ENCODE measurements at places on chromosomes 1 and 21.

DNA sequence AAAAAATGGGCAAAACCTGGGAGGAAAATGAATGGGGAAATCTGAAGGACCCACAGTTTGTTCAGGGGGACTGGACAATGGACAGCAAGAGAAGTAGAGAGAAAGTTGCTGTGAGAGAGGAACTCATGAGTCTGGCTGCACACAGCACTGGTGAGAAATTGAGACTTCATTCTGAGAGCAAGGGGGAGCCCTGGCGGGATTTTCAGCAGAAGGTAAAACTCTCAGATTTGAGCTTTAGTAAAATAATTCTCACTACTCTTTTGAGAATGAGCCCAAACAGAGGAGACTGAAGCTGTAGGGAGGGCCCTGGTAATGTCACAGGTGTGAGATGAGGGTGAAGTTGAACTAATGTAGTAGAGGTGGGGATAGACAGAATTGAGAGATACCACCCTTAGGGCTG lies 438.6 kb downstream of the OMA1 start:
- DNase-seq = no peak

DNA sequence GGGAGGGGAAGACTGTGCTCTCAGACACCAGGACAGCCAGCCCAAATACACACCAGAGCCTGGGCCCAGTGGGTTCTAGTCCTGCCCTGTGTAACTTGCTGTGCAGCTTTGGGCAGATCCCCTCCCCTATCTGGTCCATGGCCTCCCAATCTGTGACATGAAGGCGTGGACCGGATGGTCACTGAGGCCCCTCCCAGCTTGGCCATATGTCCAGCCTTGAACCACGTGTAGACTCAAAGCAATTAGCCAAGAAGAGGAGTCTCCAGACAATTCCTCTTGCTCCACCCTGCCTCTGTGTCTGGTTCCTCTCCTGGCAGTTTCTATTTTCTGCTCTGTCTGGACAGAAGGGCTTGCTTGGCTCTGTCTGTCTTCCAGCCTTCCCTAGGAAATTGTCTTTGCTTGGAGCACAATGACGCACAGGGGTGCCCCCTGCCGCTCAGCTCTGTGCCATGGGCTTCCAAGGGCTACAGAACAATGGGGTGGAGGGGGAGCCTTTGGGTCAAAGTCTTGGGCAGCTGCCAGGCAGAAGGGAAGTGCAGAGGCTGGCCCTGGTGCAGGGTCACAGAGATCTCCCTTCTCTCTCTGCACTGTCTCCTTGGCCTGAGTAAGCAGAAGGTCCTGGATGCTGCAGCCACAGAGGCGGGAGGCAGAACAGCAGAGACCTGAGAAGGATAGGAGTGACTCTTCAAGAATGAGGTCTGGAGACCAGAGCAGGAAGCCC lies 66.1 kb downstream of the TENT5C start:
- no peak for DNase-seq

- DNase-seq = no peak
These were observed 6.3 kb upstream of the FNDC10 start for GRCh38 chr1:1606232-1606631.

DNA sequence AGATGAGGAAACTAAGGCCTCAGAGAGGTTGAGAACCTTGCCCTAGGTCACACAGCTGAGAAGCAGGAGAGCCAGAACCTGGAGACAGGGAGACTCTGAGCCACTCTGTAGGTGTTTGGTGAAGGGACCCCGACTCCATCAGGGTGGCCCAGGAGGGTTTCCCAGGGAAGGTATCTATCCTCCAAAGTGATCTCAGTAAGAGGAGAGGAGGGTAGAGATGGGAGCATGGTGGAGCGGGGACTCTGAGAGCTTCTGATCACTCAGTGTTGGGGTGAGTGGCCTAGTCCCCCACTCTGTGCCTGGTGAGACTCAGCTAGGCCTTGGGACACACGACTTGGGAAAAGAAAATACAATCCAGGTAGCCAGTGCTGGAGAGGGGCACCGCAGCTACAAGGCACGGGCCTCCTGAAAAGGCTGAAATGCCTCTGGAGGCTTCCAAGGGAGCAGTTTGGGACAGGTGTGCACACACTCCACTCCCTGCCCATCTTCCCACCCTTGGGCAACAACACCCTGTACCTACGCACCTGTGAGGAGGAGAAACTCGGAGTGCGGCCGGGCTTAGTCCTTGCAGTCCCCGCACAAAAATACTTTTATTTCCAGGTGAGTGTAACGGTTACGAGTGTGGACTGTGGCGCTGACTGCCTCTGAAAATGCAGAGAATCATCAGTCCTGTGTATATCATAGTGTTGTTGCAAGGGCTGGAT lies 80.8 kb downstream of the CAMK2N1 start:
- DNase-seq = no peak

DNA sequence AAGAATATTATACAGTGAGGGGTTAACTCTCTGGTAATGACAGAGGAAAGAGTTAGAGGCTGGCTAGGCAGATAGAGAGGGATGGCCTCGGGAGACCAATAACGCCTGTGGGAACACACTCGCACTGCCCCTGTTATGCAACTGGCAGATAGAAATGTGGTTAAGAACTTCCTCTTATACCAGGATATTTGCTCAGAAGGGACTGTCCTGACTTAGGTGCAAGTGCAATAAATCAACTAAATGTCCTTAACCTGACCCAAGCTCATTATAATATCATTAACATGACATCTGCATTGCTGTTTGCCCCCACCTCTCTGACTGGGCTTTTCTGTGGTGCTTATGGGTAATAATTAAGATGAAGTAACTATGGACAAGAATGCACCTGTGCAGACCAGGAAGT lies 1518.0 kb downstream of the NCAM2 start:
- no peak for DNase-seq

DNA sequence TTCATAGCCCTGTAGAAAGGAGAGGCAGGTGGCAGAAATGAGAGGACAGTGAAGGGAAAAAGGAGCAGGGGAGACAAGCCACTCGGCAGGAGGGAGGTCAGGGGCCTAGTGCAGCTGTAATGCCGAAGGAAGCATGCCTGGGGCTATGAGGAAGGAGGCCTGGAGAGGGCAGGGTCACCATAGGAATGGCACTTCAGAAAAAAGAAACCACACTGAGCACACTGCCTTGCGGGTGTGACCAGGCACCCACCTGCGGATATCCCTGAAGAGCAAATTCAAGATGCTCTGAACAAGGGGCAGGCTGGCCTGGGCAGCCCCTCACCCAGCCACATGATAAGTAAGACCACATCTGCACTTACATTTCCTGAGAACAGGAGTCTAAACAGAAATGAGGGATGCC lies 104.7 kb downstream of the JAK1 start:
- no peak for DNase-seq

- DNase-seq = no peak
These were observed 22.0 kb upstream of the DNASE2B start for GRCh38 chr1:84376000-84376910.

DNA sequence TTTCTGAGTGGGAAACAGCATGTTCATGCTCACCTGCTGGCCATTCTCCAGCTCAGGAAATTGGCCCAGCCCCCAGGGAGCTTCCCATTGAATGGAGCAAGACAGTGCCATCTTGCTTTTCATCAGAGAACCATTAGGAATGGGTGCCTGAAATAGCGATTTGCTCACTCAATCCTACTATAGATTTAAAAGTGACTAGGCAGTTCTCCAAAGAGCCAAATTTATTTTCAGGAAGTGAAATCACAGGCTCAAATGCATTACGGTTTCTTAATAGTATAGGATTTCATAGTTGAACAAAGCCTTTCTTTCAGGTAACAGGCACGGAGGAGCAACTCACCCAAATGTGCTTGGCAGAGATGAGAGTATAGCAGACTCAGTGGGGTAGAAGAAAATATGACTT lies 272.1 kb downstream of the GRIK1 start:
- DNase-seq = no peak

DNA sequence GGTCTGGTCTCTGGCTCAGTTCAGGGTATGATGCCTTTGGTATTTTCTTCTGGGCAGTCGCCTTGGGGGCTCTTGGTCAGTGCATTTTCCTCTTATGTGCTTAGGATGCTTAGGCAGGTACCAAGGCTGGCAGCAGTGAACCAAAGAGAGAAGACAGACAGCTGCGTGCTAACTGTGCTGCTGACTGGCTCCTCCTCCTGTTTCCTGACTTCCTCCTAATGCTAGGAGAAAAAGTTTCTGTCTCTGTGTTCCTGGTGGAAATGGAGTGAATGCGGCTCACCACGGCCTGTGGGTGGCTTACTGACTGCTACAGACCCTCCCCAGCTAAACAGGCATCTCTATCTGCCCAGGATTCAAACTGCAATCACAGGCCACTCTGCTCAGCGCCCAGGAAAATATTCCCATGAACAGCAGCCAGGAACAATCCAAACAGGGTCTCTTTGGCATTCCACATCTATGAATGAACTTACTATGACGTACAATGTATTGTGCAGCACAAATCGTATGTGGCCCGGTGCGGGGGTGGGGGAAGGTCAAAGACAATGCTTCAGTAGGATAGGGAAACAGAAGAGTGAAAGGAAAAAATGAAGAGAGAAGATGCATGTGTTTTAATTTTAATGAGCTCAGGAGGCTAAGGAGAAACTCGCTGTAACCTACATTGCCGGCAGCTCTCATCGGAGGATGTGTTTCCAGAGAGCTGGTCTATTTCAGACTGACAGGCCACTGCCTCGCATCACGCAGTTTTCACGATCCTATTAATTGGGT lies 2.8 kb downstream of the ABCG1 start:
- no peak for DNase-seq

DNA sequence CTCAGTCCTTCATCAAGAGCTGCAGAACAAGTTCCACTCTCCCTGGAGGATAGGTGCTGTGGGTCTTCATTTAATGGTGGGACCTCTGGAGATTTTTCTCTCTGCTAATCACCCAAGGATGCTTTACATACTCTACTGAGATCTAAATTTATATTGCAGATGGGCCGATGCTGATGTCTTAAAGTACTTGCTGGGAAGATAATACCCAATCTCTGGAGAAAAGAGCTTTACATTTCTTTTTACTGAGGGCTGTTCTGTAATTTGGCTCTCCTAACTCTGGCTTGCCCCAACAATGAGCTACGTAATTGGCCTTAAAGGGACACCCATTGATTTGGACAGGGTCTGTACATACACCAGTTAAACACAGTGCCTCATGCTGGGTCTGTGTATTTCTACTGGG lies 86.9 kb downstream of the ST6GALNAC3 start:
- DNase-seq = no peak

DNA sequence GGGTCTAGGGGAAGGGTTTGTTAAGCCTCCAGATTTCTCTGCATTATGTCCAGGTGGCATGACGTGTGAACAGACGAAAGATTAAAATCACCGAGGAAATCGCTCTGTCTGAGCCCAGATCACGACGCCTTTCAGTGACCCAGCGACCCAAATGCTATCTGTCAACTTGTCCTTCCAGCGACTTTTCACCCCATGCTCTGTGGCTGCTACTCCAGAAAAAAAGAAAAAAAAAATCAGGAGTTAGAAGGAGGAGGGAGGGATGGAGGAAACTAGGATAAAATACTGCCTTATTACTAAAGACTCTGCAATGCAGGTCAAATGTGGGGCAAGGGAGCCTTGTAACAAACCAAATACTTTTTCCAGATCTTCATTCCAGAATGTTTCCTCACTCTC lies 352.0 kb downstream of the NUF2 start:
- no peak for DNase-seq

GRCh38 chr1:3530086-3530925 lies 75.8 kb downstream of the ARHGEF16 start:
- DNase-seq = no peak

GRCh38 chr1:118688891-118689290 lies 299.3 kb downstream of the TBX15 start:
- no peak for DNase-seq

DNA sequence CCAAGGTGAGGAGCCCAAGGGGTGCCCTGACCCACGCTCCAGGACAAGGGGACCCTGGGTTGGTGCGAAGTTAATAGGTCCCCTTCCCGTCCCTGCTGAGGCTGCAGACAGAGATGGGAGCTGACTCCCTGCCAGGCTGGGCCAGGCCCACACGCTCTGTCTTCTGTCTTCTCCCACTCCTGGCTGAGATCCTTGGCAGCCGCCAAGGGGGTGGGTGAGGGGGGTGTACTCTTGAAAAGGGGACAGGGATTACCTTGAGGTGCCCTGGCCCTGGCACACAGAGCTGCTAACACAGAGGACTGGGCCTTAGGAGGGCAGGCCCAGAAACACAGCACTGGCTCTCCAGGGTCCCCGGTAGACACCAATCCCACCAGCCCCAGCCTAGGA lies 11.0 kb upstream of the CTRC start:
- DNase-seq = no peak

DNA sequence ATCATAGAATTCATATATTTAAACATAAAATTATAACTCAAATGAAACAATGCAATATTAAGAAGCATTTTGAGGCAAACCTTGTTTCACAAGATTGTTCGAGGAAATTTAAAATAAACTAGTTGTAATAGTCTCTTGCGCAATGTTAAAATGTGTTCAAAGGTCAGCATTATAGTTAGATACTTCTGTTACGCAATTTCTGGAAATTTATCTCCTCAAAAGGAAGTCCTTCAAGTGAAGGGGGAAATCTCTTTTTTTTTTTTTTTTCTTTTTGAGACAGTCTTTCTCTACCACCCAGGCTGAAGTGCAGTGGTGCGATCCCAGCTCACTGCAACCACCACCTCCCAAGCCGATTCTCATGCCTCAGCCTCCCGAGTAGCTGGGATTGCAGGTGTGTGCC lies 52.1 kb downstream of the FMO4 start:
- no peak for DNase-seq

- no peak for DNase-seq
These were observed 6.4 kb upstream of the C1orf21 start for GRCh38 chr1:184380468-184380867.

DNA sequence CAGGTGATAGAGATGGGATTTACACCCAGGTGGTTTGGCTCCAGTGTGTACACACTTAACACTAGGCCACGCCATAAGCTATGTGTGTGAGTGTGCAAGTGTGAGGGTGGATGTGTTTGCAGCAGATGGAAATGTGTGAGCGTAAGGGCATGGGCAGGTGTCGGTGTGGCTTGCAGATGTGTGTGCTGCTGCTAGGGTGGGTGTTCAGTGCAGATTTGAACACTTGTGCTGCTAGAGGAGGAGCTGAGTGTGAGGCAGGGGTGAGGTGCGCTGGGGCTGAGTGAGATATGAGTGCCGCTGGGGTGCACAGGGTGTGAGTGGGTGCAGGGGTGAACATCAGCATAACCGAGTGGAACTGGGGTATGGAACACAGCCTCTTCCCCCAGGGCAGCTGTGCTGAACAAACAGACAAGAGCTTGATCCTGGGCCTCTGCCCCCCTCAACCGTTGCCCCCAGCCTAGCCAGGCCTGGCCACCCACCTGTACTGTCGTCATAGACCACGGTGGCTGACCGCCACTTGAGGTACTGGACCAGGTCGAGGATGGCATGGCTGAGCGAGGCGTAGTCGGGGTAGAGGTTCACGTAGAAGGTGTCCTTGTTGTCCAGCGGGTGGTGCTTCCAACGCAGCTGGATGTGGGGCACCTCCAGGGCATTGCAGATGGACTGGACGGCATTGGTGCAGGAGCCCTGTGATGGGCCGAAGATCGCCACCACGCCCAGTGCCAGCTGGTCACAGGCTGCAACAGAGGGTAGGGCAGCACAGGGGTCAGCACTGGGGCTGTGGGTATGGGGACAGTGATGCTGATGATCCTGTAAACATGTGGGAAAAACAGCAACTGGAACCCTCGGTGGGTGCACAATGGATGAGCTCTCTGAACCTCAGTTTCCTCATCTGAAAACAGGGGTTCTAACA lies 153.9 kb downstream of the GRIK3 start:
- no peak for DNase-seq

GRCh38 chr1:230163205-230163604 lies 96.2 kb downstream of the GALNT2 start:
- DNase-seq = no peak

- DNase-seq = no peak
These were observed 126.5 kb downstream of the RHOU start for GRCh38 chr1:228861832-228862180.

Data from caudate nucleus (tissue), 63 donors.